ENCODE measurements at places on chromosomes 6 and 20.

GRCh38 chr20:17993546-17993945 lies 24.7 kb downstream of the MGME1 start:
- DNase-seq, result no peak

- no peak for DNase-seq
Observed at GRCh38 chr20:47353239-47353691, 3.2 kb downstream of the ZMYND8 start.

DNA sequence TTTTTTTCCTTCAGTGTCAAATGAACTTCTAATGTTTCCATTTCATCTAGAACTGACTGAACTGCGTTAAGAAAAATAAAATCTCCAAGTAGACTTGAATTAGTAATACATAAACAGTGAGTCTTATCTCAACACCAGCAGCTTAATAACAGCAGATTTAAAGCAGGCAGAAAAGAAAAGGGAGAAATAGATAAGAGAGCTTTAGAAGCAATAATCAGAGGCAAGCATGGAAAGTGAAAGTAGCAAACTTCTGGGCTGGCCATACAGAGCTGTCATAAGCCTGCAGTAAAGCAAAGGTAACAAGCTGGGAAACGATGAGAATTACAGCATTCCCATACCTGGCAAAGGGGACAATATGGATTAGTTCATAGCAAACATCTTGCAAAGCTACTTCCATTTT lies 16.9 kb upstream of the ANGPT4 start:
- no peak for DNase-seq

- DNase-seq, result no peak
Observed at GRCh38 chr20:21453690-21454089, 56.4 kb upstream of the NKX2-4 start.

- DNase-seq, result no peak
Observed at GRCh38 chr6:119661078-119661477, 311.5 kb upstream of the MAN1A1 start.

DNA sequence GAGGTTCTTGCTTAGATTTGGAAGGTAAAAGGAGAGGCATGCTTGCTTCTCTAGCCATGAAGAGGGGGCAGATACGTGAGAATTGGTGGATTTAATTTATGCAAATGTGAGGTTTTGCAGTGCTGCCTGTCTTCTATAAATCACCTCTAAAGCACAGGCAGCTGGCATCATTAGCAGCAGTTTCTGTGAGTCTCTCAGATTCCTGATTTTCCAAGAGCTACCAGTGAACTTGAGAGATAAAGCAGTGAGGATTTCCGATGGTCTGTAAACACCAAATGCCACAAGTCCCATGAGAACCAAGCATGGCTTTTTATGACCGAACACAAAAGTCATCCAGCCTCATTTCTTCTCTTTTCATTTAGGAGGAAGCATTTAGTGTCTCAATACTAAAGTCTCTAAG lies 3.2 kb upstream of the SIRPB2 start:
- no peak for DNase-seq

All from ureter (tissue), 1 donor.